ENCODE measurements at places on chromosomes 7 and 10.

GRCh38 chr10:50310560-50311174 lies 59.4 kb upstream of the ASAH2 start:
- peak; percentile 36 for DNase-seq

DNA sequence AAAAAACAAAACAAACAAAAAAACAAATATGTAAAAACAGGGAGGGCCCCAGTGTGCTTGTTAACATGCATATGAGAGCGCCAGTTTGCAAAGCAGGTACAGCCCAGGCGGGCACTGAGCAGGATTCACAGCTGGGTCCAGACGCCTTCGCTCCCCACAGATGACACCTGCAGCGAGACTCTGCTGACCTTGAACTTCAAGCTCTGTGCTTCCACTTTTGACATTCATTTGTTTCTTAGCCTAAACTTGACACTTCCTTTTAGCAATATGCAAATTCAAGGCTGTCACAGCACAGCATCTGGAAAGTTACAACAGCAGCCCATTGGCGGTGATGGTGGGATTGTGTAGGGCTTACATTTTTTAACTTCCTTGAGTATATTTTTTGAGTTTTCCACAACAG lies 88.8 kb upstream of the TNS3 start:
- peak; percentile 9 for DNase-seq

- no peak for DNase-seq
These were observed 168.4 kb downstream of the PON1 start for GRCh38 chr7:95155965-95156364.

GRCh38 chr10:104300736-104301292 lies 31.8 kb downstream of the GSTO2 start:
- no peak for DNase-seq

- DNase-seq: no peak
These were observed 1.9 kb downstream of the BUB3 start for GRCh38 chr10:123156078-123156477.

DNA sequence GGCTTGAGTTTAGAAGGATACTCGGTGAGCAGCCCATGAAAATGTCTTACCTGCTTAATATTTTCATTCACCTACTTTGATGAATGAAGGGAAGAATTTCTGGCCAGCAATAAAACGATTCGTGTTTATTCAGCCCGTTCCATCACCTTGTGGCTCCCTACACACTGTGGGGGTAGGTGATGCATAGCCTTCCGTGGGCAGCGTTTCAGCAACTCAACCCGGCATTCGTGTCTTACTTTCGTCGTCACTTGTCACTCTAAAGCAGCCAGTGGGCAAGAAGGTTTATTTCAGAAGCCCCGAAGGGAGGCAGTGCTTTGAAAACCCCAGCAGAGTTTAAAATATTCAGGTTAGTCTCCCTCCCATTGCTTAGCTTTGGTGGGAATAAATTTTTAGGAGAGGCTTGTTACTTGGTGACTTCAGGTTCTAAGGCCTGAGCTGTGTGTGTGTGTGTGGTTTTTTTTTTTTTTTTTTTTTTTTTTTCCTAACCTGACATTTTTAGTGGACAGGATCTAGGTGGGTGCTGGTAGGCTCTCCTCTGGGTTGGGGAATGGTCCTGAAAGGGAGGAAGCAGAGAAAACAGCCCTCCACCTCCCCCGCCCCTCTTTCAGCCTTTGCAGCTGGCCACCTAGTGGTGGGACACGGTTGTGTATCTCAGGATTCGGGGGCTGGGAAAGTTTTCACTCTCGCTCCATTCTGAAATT lies 1.8 kb downstream of the GRK5 start:
- DNase-seq: peak; percentile 79

GRCh38 chr7:18320971-18321567 lies 174.5 kb upstream of the HDAC9 start:
- DNase-seq: no peak

DNA sequence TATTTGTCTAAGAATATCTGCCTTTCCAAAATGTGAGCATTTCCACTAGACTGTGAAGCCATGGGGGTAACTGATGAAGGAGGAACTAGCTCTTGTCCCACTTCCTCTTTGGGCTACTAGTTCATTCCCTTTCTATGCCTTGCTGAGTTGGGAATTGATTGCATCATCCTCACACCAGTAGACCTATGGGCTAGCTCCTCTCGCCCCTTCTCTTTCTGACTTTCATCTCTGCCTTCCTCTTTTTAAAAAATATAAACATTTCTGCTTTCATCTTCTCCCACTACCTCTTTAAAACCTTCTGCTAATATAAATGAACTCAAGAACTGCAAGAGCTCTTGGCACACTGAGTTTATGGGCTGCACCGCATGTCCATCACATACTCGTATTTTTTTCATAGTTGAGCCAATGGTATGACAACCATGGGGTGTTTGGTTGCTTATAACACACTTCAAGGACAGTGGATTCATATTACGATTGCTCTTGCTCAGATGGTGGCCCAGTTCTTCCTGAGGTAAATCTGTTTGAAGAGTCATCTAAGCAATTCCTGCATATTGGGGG lies 182.0 kb downstream of the REEP3 start:
- DNase-seq: no peak

DNA sequence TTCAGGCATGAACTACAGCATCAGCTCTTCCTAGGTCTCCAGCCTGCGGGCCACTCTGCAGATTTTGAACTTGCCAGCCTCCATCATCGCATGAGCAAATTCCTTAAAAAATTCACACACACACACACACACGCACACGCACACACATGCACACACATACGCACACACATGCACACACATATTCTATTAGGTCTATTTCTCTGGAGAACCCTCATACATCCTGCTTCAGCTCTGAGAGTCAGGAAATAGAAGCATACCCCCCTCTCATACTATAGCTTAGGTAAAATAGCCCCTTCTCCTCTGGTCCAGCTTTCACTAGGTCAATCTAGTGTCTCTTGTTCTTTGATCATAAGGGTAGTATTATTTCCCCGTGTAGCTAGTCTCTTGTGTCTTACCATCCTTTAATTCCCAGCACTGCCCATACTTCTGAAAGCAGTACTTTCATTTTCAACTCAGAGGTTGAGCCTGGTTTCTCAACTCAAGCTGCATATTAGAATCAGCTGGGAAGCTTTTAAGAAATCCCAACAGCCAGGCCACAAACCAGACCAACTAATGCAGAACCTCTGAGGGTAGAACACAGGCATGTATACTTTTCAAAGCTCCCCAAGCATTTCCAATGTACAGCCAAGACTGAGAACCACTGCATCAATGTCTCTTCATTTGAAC lies 30.9 kb upstream of the ITGB8 start:
- DNase-seq: no peak

GRCh38 chr10:17229967-17230682 lies 2.1 kb downstream of the VIM start:
- DNase-seq: peak; percentile 87

DNA sequence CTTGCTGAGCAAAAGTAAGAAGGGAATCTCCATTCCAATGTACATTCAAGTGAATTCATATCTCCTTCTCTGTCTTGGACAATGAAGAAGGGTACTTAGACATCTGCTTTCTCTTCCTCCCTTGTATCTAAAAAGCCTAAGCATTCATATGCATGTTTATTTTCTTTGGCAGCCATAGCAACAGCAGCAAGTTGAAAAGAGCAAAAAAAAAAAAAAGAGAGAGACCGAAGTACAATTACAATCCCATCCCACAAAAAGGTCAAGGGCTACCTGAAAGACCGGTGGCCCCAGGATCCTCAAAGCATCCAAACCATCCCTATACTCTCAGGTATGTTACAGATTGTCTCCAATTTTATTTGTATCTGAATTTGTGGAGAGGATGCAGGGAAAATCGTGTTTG lies 4.1 kb downstream of the OR2F1 start:
- no peak for DNase-seq

GRCh38 chr10:15316145-15316544 lies 54.9 kb downstream of the FAM171A1 start:
- DNase-seq: no peak

DNA sequence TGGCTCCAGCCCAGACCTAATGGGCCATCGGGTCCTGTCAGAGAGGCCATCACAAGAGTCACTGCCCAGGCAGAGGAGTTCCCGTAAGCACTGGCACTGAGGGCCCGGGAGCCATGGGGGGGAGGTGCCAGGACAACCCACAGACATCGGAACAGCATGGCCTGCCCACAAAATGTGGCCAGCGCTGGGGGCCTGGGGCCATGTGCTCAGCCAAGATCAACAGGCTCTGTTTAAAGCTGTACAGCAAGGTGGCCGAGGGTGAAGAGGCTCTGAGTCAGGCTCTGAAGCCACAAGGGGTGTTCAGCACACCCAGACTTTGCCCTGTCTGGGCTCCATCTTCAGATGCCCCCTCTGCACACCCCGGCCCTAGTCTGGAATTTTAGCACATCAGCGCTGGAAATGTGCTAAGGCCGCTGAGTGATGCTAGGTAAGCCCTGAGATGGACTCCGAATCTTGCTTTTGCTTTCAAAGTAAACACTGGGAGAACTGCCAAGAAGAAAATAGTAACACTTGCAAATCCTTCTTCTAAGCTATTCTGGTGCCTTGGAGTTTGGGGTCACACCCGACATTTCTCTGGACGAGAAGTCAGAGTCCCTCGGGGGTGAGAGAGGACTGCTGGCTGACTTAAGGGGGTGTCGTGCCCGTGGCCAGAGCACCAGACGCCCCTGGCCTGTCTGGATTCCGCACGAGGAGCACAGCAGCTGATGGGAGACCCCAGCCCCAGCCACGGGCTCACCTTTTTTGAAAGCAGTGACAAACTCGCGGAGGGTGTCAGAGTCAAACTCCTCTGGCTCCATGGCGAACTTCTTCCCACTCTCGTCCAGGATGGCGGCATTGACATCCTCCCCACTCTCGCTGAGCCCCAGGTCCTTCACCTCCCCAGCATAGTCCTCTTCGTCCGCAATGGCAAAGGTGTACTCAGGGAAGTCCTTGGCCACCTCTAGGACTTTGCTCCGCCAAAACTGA lies 23.6 kb downstream of the PDIA4 start:
- no peak for DNase-seq

GRCh38 chr7:155145477-155146255 lies 75.5 kb downstream of the HTR5A start:
- no peak for DNase-seq

GRCh38 chr10:115830265-115830970 lies 442.6 kb downstream of the GFRA1 start:
- DNase-seq: no peak

GRCh38 chr7:30302656-30303311 lies 18.4 kb downstream of the ZNRF2 start:
- no peak for DNase-seq
